ENCODE measurements at places on chromosomes 6 and 20.
A peak's percentile ranks its signal among the peaks of the same experiment; 100 is the strongest.

DNA sequence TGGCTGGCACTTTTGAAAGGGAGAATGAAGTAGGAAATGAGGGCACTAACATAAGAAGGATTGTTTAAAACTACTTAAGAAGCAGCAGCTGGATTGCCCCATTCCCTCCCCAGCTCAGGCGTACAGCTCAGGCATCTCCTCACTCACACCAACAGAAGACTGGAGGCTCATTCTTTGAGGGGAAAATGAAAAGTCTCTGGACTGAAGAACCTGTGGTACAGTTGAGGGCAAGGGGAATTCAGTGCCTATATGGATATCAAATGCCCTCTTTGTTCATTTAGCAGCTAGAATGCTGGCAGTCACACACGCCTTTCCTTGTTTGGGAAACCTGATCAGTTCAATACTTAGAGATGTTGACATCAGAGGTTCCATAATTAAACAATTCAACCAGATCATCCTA, 502.1 kb upstream of the SOX4 start:
- no peak for DNase-seq

- no peak for DNase-seq
Measured at GRCh38 chr6:73560182-73560732, 39.4 kb upstream of the EEF1A1 start.

- DNase-seq, result no peak
Measured at GRCh38 chr6:44942201-44942600, 385.9 kb upstream of the RUNX2 start.

DNA sequence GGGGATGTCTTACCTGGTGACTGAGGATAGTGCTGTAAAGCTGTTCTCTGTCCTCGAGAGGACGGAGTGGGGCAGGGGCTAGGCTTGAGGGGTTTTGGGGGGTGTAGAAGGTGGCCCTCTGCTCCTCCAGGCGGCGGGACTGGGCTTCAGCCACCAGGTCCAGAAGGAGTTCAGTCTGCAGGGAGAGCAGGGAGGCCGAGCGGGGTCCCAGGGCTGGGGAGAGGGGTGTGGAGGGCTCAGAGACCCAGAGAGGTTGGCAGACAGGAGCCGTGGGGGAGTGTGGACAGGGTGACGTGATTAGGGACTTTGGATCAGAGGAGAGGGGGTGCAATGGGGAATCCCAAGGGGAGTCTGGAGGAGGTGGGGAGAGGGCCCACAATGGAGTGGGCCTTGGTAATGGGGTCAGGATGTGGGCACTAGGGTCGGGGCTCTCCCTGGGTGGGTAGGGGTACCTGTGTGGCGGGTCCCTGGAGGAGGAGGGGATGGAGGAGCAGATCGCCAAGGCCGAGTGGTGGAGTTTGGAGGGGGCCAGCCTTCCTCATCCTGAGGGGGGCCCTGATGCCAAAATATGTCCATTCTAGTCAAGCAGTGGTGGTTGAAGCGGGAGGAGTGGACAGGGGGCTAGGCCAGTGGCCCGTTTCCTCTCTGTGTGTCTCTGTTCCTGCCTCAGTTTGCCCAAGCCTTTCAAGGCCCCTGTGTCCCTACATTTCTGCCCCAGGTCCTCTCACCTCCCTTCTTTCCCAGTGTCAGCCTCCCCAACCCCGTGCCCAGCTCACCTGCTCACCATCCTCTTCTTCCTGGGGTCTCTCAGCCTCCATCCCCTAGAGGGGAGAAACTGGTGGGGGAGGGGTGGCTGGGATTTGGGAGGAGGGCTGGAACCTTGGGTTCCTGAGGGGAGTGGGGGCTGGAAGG, 491 bp downstream of the GPSM3 start:
- DNase-seq, result no peak

GRCh38 chr6:77264970-77265369, 198.3 kb downstream of the HTR1B start:
- DNase-seq, result no peak

GRCh38 chr20:49186535-49187329, 1.4 kb downstream of the STAU1 start:
- peak; percentile 80 for DNase-seq

GRCh38 chr6:107026965-107027364, 1.0 kb upstream of the MTRES1 start:
- no peak for DNase-seq

GRCh38 chr20:43006651-43007375, 182.9 kb downstream of the PTPRT start:
- DNase-seq, result no peak

DNA sequence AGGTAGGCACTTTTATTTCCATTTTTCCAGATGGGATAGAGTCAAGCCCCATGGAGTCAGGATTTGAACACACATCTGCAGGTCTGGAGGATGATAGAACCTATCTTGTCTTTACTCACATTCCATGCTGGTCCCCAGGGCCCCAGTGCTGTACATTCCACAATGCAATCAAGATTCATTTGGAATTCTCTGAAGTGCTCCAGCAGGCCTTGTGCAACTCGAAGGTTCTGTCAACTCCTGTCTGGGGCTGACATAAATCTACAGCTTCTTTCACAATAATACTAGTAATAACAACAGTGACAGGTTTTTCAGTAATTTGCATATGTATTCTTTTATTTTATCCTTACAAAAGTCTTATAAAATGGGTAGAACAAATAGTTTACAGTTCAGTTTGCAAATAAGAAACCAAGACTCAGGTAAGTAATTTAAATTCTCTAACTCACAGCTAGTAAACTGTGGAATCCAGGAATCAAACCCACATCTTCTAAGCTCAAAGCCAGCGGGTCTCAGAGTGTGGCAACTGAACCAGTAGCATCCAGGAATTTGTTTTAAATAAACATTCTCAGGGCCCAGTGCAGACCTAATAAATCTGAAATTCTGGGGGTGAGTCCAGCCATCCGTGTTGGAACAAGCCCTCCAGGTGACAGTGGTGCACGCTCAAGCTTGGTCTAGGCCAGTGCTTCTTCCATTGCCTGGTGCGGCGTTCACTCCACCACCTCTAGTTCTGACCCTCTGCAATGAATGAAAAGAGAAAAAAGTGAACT, 137.0 kb upstream of the TNFAIP3 start:
- no peak for DNase-seq

GRCh38 chr6:53506872-53507271, 38.0 kb downstream of the GCLC start:
- no peak for DNase-seq

- DNase-seq, result no peak
Measured at GRCh38 chr6:29255530-29255929, 46.0 kb upstream of the OR14J1 start.

DNA sequence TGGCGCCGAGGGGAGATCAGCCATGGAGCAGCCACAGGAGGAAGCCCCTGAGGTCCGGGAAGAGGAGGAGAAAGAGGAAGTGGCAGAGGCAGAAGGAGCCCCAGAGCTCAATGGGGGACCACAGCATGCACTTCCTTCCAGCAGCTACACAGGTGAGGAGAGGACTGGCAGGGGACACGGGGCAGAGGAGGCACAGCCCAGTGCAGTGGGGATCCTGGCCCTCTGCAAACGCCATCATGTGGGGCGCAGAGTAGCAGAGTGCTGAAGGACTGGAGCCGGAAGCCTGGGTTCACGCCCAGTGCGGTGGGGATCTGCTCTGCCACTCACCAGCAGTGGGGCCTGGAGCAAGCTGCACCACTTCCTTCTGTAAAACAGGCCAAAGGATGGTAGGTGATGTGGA, 41.1 kb upstream of the FANCE start:
- DNase-seq, result no peak

DNA sequence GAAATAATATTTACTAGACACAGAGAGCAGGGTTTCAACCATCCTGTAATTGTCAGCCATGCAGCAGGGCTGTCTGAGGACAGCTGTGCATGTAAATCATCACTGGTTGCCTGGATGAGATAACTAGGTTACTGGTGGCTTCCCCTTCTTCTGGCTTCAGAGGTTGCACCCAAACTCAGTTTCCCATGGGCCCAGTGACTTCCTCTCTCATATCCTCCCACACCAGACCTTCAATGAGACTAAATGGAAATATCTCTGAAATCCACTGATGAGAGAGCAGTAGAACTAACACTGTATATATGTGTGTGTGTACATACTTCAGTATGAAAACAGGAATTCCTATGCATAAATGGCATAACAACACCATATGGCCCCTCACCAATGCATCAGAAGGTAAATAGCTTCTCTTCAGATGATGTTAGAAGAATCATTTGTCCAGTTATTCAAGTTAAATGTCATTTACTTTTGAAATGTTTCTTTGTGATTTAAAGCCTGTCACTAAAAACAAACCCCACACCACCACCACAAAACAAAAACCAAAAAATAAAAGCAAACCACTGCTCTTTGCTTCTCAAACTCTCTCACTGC, 51.0 kb upstream of the IL20RA start:
- no peak for DNase-seq
